H9 (cell line): ENCODE measurements at places on chromosomes 3 and 15. TPM values are rescaled to one million over a fixed set of nuclear protein-coding genes. Genes with fewer than 3 reads are reported as not detected.

GRCh38 chr3:179179979-179180759 lies 32.0 kb downstream of the PIK3CA start:
- H3K27ac ChIP-seq: no peak overlapping the region
- H3K4me1 ChIP-seq: no peaks in the 10 kb centered on the region; the same call in 1 of the 2 replicates
- no peaks in the 10 kb centered on the region for H3K36me3 ChIP-seq
- no peak overlapping the region for H3K4me3 ChIP-seq
- no peaks in the 10 kb centered on the region for H3K27me3 ChIP-seq
- no peak for DNase-seq

DNA sequence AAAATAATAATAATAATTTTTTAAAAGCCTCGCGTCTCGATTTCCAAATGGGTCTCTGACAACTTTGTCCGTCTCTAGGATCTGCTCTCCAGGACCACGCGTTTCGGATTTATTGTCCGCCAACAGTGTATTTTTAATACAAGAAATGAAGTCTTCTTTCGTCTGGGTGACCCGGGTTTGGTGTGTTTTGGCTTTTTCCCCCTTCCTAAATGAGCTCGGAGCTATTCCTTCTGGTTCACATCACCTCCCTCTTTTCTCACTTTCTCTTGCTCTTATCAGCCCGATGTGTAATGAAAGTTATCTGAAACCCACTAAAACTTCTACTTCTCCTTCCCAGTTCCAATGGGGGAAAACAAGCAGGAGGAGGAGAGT lies 516.7 kb downstream of the MECOM start:
- H3K36me3 ChIP-seq: no peaks in the 10 kb centered on the region
- H3K27ac ChIP-seq: no peak overlapping the region
- H3K4me1 ChIP-seq: no peaks in the 10 kb centered on the region
- DNase-seq: no peak
- peak overlapping the region; percentile 81 for H3K4me3 ChIP-seq
- peaks cover 22% of the 10 kb centered on the region for H3K27me3 ChIP-seq

DNA sequence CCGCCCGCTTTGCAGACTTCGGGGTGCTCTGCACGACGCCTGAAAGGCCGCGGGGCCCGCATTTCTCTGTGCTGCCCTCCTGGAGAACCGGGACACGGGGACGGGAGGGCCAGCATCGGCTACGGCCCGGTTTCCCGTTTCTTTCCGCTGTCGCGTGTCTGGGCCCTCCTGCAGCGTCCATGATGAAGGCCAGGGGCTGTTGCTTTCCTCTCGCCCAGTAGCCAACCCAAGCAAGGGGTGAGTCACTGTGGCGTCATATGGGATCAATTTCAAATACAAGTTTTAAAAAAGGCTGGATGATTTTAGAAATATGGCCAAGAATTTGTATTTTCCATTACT lies 435 bp downstream of the SLC35G2 start:
- no peaks in the 10 kb centered on the region; the same call in 1 of the 2 replicates for H3K27me3 ChIP-seq
- DNase-seq: peak; percentile 60
- H3K27ac ChIP-seq: no peak overlapping the region
- H3K36me3 ChIP-seq: peaks cover 16% of the 10 kb centered on the region
- peak overlapping the region; percentile 83 for H3K4me3 ChIP-seq

The CCDC54 gene
- total RNA-seq: not detected in 2 replicates

DNA sequence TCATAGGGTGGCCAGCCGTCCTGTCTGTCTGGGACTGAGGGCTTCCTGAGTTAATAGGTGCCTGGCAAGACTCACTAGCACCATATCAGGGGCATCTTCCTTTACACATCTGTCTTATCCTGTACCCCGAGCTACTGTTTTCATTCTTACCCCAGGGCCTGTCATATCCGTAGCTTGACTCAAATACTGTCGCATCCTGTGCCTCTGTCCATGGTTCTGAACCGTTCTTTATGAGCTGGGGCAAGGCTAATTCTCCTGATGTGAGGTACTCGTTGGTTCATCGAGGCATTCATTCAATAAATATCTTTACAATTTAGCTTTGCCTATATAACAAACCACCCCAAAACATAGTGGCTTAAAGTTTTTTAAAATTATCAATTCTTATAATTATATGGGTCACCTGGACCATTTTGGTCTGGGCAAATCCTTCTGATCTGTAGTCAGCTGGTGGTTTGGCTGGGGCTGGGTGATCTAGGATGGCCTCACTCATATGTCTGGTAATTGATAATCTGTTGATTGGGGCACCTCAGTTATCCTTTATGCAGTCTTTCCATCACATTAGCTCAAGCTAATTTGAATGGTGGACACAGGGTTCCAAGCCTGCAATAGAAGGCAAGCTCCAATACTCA lies 121.2 kb downstream of the TLE3 start:
- no peak overlapping the region for H3K4me3 ChIP-seq
- H3K36me3 ChIP-seq: no peaks in the 10 kb centered on the region
- no peak overlapping the region for H3K27ac ChIP-seq
- DNase-seq: peak; percentile 53

The GP5 gene
- total RNA-seq: not detected in 2 replicates

- H3K4me3 ChIP-seq: no peak overlapping the region
- no peak overlapping the region for H3K27ac ChIP-seq
- no peak for DNase-seq
- H3K36me3 ChIP-seq: peaks cover 12% of the 10 kb centered on the region
Measured at GRCh38 chr3:45567730-45568172, 26.8 kb upstream of the LIMD1 start.

DNA sequence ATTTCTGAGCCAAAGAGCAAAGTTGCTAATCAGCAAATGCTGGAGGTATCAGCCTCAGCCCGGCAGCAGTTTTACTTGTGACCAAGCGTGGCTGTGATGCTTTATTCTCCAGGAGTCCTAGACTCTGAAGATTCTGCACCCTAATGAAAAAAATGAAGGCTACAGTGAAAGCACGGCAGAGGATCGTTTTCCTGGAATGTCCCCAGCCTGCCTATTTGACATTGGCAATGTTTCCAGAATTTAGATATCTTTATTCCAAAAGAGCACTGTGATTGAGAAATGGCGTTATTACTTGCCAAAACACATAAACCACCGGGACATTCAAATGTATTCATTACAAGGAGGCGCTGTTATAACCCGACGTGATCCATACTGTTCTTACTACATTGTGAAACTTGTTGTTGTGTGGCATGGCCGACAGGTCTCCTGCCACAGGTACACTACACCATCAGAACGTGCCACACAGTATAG lies 263.8 kb downstream of the SLCO3A1 start:
- no peak for DNase-seq
- H3K4me3 ChIP-seq: no peak overlapping the region
- H3K27me3 ChIP-seq: no peaks in the 10 kb centered on the region

GRCh38 chr3:48765376-48765775 lies 48.4 kb upstream of the IP6K2 start:
- no peak overlapping the region for H3K27ac ChIP-seq
- no peak overlapping the region for H3K4me3 ChIP-seq
- no peaks in the 10 kb centered on the region for H3K27me3 ChIP-seq
- no peaks in the 10 kb centered on the region for H3K4me1 ChIP-seq
- DNase-seq: no peak
- H3K36me3 ChIP-seq: no peaks in the 10 kb centered on the region

The RTP4 gene
- total RNA-seq: not detected in 2 replicates

GRCh38 chr3:35385271-35385670 lies 254.1 kb upstream of the ARPP21 start:
- H3K27me3 ChIP-seq: no peaks in the 10 kb centered on the region
- 0 out of 2 replicates have a peak, but pooled peaks cover 2% of the 10 kb centered on the region for H3K4me1 ChIP-seq
- DNase-seq: no peak
- no peak overlapping the region for H3K27ac ChIP-seq
- no peak overlapping the region for H3K4me3 ChIP-seq

DNA sequence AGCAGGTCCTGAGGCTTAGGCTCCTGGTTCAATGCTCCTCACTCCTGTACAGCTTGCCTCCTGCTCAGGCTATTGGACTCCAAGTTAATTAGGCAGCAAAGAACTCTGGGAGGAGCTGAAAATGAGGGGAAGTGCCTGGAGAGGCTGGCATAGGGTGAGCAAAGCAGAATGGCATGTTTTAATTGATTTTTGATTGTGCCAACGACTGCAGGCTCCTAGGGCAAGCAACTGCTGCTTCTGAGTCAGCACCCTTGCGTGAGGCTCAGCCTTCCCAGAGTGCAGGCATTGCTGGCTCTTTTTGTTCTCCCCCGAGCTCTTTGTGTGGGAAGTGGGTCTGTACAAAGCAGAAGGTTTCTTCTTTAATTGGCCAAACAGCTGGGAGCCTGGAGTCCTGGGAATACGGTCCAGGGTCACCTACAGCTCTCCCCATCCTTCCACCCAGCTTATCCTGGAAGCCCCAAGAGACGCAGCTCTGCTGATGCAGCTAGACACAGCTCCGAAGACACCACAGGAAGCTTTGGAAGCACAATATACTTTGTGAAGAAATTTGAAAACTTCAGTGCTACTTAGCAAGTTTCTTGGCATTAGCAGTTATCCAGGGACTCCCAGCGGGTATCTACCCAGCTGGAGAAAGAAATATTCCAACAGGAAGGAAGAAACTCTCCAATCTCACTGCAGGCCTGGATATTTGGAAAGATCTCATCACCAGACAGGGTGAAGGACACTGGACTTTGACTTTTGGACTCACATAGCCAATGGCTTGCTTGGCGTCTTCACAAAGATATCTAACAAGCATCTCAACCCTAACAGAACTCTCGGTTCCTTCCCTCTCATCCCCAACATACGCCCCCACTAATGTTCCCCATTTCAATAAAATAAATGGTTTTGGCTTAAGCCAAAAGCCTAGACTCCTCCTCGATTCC lies 76.8 kb downstream of the BDH1 start:
- H3K27me3 ChIP-seq: no peaks in the 10 kb centered on the region
- no peak for DNase-seq
- no peak overlapping the region for H3K4me3 ChIP-seq
- H3K36me3 ChIP-seq: no peaks in the 10 kb centered on the region
- no peak overlapping the region for H3K27ac ChIP-seq

The UBA3 gene
- 64.5 and 67.2 TPM in 2 replicates for total RNA-seq

DNA sequence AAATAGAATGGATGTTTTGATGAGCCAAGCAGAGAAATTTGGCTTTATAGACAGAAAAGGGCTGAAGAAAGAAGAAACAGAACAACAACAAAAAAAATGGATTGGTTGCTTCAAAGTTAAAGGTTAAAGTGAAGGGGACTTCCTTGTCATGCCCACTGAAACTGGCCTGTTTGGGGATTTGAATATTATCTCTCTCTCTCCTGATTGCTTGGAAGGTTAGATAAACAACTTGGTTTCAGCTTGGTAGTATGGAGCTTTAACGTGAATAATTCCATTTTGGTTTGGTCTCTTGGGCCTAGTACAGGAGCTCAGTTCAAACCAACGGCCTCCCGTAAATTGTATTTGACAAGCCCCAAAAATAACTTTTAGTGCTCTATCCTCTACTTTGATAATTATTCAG lies 70.8 kb upstream of the MBNL1 start:
- no peak overlapping the region for H3K4me3 ChIP-seq
- H3K36me3 ChIP-seq: no peaks in the 10 kb centered on the region
- H3K27me3 ChIP-seq: no peaks in the 10 kb centered on the region
- DNase-seq: no peak
- H3K27ac ChIP-seq: no peak overlapping the region
- no peaks in the 10 kb centered on the region for H3K4me1 ChIP-seq

- H3K4me1 ChIP-seq: no peaks in the 10 kb centered on the region
- H3K27ac ChIP-seq: no peak overlapping the region
- H3K27me3 ChIP-seq: no peaks in the 10 kb centered on the region
- no peak overlapping the region for H3K4me3 ChIP-seq
Measured at GRCh38 chr3:60803216-60804173, 447.8 kb downstream of the FHIT start.

DNA sequence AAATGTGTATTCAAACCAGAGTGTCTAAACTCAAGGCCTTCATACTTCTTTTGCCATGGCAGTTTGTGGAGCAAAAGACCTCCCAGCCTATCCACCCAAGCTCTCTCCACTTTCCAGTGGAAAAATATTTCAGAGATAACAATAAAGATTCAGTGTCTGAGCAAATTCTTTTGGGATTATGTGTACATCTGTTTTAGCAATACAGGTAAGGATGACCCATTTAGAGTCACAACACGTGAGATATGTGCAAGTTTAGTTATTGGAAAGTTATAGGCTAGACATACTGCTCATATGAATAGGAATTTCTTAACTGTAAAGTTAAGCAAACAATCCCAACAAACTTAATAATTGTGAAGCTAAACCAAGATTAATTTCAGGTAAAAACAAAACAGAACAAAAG lies 174.5 kb upstream of the LRIG1 start:
- DNase-seq: no peak
- no peak overlapping the region for H3K4me3 ChIP-seq
- H3K36me3 ChIP-seq: peaks cover 1% of the 10 kb centered on the region; the same call in 1 of the 3 replicates
- H3K27me3 ChIP-seq: no peaks in the 10 kb centered on the region

The GOLGA8G gene
- not detected in 2 replicates for total RNA-seq

The MNS1 gene
- total RNA-seq: 4.2 and 4.3 TPM in 2 replicates

The SOX2 gene
- 307 and 316 TPM in 2 replicates for total RNA-seq

DNA sequence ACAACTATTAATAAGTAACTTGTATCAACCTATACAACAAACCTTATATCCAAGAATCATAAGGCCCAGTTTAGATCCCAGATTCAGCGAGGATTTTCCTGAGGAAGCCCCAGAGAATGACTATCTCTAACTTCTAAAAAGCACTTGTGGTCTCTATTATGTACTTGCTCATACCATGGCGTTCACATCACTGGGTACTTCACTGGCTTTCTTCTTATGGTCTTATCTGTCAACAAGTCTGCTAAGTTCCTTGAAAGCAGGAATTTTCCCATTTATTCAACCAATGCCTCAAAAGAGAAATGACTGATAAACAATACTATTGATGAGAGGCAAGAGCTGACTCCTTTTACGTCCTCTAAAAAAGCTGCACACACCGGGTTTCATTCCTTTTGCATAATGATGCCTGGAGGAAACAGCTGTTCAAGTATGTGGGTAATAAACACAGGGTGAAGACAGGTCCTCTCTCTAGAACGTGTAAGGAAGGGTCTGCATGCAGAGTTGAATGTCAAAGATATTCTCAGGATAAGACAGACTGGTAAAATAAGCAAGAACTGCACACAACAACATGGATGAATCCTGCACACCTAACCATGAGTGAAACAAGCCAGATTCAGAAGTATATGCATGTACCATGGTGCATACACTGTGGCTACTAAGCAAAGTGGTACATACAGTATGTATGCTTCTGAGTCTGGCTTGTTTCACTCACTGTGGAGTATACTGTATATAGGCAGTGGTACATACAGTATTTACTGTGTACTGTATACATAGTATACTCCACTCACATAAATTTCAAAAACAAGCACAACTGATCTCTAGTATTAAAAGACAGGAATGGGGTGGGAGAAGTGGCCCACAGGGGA lies 408.7 kb downstream of the SHQ1 start:
- no peak overlapping the region for H3K4me3 ChIP-seq
- peaks cover 11% of the 10 kb centered on the region for H3K4me1 ChIP-seq
- peaks cover 25% of the 10 kb centered on the region for H3K36me3 ChIP-seq
- H3K27me3 ChIP-seq: no peaks in the 10 kb centered on the region

GRCh38 chr3:72077473-72078259 lies 292.7 kb upstream of the PROK2 start:
- H3K27me3 ChIP-seq: no peaks in the 10 kb centered on the region
- DNase-seq: no peak
- peaks cover 23% of the 10 kb centered on the region for H3K36me3 ChIP-seq

The CKMT1B gene
- total RNA-seq: 31.0 and 36.7 TPM in 2 replicates
